Karpas-422 (cell line): ENCODE measurements at places on chromosomes 2 and 18. TPM values are rescaled to one million over a fixed set of nuclear protein-coding genes. Genes with fewer than 3 reads are reported as not detected.

The ACVR1C gene
- not detected in 2 replicates for total RNA-seq

The DNAH7 gene
- total RNA-seq, result 0.14 and 0.82 TPM in 2 replicates

The ACADL gene
- not detected in 2 replicates for total RNA-seq

The MC2R gene
- not detected in 2 replicates for total RNA-seq

The MERTK gene
- not detected in 2 replicates for total RNA-seq

The TRIP12 gene
- 187 and 194 TPM in 2 replicates for total RNA-seq

The G6PC2 gene
- not detected in 2 replicates for total RNA-seq

The RGPD3 gene
- not detected in 2 replicates for total RNA-seq

The PUS10 gene
- 11.8 and 18.8 TPM in 2 replicates for total RNA-seq

The TTC21B gene
- total RNA-seq, result 41.2 and 47.8 TPM in 2 replicates

The HTR2B gene
- not detected in 2 replicates for total RNA-seq

The FBXO36 gene
- 0.11 and 2.6 TPM in 2 replicates for total RNA-seq
